Dermis microvascular lymphatic vessel endothelial cell (primary cell): ENCODE measurements at places on chromosomes 1 and 21. TPM values are rescaled to one million over a fixed set of nuclear protein-coding genes. Genes with fewer than 3 reads are reported as not detected.
A peak's percentile ranks its signal among the peaks of the same experiment; 100 is the strongest.

DNA sequence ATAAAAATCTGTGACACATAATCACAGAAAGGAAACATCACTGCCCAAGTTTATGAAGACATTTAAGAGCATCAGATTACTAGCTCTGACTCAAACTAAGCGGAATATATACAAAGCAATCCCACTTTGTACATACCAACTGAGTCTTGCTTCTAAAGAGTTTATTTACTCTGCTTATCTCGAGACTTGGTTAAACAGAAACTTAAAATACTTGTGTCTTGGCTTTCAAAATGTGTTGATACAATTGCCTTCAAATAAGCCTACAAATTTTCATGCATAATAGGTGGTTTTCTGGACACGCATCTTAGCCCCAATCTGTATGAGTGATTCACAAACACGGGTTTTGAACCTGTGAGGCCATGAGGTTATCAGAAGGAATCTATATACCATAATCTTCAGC, 21.0 kb downstream of the CD160 start:
- DNase-seq: no peak

DNA sequence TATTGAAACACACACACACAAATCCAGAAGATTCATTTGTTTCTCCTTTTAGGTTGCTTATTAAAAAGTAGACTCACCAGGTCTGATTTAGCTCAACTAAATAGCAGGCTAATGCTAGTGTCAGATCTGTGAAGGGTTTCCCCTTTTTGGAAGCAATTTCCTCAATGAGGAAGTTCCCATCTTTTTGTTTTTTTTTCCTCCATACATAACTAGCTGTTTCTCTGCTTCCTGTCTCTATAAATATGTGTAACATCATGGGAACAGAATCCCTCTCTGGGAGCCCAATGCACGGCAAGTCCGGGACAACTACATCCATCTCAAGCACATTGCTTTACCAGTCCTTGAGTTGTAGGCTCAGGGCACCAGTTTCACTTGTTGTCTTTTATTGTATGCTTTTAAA, 1421.1 kb downstream of the PLA2G4A start:
- peak; percentile 63 for DNase-seq

Gene CDC14A
- 5.3 and 6.4 TPM in 2 replicates for total RNA-seq

Gene RAP1A
- total RNA-seq: 8.9 and 13.3 TPM in 2 replicates

- no peak for DNase-seq
These were observed 18.6 kb downstream of the NADK start for GRCh38 chr1:1759456-1760344.

Gene DDAH1
- total RNA-seq: 36.8 and 45.9 TPM in 2 replicates

GRCh38 chr21:39891111-39891510, 23.9 kb downstream of the PCP4 start:
- no peak for DNase-seq

DNA sequence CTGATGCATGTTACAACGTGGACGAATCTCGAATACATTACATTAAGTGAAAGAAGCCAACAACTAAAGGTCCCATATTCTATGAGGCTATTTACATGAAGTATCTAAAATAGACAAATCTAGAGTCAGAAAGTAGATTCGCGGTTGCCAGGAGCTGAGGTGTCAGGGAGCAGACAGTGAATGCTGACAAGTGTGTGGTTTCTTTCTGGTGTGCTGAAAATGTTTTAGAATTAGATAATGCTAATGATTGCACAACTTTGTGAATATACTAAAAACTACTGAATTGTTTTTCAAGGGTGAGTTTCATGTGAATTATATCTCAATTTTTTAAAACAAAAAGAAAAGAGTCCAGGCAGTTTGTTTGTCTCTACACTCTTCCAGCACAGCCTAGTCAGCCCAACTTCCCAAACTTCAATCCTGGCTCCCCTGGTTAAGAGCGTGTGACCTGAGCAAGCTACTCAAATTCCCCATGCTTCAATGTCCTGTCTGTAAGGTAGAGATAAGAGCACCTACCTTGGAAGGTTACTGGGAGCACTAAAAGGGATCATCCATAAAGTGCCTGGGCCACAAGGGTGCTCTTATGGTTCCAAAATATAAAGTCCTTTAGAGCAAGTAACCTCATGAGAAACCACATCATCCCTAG, 20.9 kb downstream of the HLCS start:
- DNase-seq: no peak

DNA sequence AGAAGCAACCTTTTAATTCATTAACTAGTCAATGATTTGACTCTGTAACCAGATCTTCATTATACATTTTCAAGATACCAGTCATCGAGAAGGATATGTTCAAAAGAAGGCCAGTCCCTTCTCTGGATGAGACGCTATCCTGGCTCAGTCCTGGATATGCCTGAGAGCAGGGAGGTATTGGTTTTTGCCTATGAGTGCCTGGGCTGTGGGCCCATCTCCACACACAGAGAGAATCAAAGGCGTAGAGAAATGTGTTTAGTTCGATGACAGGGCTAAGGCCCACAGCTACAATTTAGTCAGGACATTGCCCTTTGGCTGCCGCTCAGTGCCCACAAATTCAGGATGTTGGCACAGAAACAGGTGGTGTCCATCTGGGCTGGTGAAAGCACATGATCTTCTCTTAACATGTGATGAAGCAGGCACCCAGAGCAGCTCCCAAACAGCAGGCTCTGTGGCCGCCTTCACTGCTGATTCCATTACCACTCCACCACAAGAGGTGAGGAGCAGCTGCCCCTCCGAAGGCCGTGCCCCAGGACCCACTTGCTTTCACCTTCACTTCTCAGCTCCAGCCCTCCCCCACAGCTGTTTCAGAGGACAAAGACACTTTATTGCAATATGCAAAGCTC, 24.7 kb downstream of the ACKR1 start:
- no peak for DNase-seq

GRCh38 chr1:38077523-38078147, 31.0 kb upstream of the POU3F1 start:
- DNase-seq: no peak

DNA sequence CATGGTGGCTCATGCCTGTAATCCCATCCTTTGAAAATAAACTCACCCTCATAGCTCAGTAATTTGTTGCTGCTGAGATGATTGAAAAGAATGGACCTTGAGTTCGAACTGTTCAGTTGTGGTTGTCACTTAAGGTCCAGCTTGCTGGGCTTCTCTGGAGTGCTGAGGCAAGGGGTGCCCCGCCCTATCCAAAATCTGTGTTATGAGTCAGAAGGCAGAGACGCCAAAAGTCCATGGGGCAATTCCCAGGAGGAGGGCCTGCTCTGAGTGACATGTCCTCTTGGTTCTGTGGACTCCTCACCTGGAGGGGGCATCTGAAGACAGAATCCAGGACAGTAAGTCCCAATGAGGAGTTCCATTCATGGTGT, 64.8 kb downstream of the MYOM3 start:
- no peak for DNase-seq
